ENCODE measurements at places on chromosomes 5 and 9.
A peak's percentile ranks its signal among the peaks of the same experiment; 100 is the strongest.

DNA sequence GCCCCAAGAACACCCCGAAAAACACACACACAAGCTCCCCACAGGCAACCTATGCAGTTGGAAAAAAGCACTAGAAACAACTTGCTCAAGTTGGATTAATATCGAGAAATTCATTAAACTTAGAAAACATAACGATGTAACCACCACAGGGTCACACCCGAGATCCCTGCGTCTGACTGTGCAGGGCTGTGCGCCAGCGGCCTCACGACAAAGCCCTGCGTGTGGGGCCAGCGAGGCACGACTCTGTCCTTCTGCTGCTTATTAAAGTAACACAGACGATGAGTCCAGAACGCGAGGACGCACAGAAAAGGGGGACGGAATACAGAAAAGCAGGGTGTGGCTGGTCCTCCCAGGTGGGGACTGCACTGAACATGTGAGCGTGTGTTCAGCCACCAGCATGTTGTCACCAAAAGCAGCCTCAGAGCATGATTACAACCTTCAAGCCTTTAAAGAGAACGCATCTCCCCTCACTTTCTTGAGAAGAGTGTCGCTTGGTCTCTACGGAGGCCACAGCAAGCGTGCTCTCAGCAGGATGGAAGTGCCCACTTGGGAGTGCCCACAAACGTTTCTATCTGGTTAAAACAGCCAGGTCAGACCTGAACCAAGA, 14.4 kb downstream of the SLC12A7 start:
- no peak for DNase-seq

DNA sequence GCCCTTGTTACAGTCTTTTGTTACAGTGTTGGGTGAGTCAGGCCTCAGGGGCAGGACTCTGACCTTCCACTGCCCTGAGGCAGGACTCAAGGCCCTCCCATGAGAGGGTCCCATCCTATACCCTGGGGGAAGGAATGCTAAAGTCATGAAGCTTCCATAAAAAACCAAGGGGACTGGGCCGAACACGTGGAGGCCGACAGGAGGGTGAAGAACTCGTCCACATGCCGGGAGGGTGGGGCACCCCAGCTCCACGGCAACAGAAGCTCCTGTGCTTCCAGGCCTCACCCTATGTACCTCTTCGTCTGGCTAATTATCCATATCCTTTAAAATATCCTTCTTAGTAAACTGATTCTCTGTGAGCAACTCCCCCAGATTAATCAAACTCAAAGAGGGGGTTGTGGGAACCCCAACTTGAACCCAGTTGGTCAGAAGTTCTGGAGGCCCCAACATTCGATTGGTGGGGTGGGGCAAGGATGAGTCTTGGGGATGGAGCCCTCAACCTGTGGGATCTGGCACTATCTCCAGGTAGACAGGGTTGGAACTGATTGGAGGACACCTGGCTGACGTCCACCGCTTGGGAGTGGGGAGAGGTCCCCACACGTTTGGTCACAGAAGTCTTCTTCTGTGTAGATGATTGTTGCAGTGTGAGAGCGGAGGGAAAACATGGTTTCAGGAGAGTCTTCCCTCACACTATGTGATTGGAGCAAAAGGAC, 19.1 kb downstream of the MGAT1 start:
- DNase-seq: no peak

DNA sequence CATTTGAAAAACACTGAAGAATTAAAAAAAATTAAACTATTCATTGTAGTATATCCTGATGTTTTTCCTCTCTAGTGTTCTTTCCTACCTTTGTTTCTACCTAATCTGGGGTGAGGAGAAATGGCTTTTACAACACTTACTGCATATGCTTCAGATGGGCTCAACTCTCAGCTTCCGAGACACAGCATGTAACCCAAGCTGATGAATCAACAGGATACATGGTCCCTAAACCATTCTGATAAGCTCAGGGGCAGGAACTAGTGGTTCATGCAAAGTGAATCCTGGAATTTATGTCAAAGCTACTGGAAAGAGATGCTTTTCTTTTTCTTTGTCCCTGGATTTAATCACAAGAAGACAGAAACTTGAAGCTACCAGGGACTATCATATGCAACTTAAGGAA, 672.5 kb upstream of the RORB start:
- DNase-seq: no peak

- DNase-seq: no peak
These were observed 211.3 kb upstream of the IRX4 start for GRCh38 chr5:2093859-2094615.

DNA sequence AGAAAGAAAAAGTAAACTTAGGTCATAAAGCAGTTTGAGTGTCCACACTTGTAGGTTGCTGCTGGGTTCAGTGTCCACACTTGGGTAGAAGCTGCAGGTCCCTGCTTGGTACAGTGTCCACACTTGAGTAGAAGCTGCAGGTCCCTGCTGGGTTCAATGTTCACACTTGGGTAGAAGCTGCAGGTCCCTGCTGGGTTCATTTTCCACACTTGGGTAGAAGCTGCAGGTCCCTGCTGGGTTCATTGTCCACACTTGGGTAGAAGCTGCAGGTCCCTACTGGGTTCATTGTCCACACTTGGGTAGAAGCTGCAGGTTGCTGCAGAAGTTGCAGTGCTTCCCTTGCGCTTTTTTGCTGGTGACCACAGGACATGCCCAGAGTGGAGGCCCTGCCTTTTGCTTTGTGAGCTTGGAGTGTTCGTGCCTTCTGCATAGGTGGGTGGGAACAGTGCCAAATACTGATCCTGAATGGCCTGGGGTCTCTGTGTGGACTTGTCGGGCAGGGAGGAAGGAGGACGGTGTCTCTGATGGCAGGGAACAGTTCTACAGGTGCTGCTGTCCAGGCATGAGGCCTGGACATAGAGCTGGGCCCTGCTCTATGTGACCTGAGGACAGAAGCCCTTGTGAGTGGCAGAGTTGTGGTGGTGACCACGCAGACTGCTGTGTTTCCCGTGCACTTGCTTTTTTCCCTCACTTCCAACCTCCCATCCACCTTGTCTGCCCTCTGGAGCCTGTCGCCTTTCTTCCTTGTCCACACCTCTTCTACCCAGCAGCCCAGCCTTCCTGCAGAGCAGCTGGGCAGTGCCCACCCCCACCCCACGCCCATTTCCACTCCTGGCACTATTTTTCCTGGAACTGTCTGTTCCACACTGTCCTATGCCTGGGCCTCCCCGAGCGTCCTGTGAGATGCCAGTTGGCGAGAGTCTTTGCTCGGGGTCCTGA, 120.8 kb downstream of the EHMT1 start:
- DNase-seq: no peak

GRCh38 chr5:25544652-25545249, 900.0 kb upstream of the CDH10 start:
- DNase-seq: no peak

- DNase-seq: no peak
These were observed 218.6 kb downstream of the FBXL7 start for GRCh38 chr5:15718421-15719179.

DNA sequence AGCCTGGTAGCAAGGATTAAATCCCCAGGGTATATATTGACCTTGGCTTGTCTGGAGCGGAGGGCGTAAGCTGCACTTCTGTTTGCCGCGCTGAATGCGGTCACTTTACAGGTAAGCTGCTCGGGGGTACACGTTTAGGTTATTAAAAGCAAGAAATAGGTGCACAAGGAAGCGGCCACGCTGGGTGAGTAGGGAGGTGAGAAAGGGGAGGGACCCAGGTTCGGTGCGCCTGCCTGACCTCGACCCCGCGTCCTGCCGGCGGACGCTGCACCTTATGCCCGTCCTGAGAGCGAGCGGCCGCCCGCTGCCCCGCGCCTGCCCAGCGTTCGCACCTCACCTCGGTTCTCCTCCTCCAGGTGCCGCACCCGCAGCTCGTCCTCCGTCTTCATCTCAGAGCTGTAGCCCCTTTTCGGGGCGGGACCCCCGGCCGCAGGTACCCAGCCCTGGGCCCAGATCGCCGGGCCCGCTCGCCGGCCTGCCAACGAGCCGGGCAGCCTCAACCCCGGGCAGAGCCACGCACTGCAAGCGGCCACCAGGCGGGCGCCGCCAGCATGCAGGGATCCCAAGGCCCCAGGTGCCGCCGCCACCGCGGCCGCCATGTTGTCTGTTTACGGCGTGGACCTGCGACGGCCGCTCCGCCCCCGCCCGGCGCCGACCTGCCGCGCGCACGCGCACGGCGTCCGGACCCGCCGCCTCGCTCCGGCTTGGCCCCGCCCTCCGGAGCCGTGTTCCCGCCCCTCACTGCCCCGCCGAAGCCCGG, at the start of gene AUH:
Gene AUH (minus strand): TSS at position 628 of the 760 bp plus-strand sequence. CDS start 29 bp downstream, at position 599.
- peak; percentile 71 for DNase-seq

GRCh38 chr5:33235824-33236223, 204.9 kb upstream of the TARS1 start:
- no peak for DNase-seq

DNA sequence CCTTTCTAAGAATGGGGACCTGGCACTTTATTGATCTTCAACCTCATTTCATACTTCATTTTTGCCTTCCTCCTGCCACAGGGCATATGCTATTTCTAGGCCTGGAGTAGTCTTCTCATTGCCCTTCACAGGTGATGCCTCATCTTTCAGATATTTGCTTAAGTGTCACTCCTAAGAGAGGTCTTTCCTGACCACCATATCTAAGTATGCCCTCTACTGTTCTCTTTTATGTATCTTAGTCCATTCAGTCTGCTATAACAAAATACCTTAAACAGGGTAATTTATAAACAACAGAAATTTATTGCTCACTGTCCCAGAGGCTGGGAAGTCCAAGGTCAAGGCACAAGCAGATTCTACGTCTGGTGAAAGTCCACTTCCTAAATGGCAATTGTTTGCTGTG, 99.1 kb downstream of the ADAMTS6 start:
- no peak for DNase-seq

DNA sequence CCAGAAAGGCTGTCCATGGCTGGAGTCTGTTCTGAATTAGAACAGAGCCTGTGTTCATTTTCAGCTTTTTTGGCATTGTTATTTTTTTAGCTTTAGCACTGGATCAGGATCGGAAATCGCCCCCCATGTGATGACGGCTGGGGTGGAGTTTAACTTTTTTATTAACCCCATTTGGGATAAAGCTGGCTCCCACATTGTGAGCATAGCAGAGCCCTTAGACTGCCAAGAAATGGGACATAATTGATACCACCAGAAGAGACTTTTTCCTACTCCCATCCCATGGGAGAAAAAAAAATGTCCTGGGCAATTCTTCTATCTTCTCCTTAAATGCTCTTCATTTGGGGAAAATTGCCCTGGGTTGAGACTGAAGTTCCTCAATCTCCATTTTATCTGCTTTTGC, 52.4 kb downstream of the SLIT3 start:
- DNase-seq: no peak
